ENCODE measurements at places on chromosomes 2 and 18. TPM values are rescaled to one million over a fixed set of nuclear protein-coding genes. Genes with fewer than 3 reads are reported as not detected.

PRR30 gene
- not detected for total RNA-seq

GRHL1 gene
- 116 TPM for total RNA-seq

CACNB4 gene
- total RNA-seq, result 13.7 TPM

GPR75 gene
- 6.7 TPM for total RNA-seq

ACTG2 gene
- 26.7 TPM for total RNA-seq

CGREF1 gene
- total RNA-seq, result 3.1 TPM

PLCD4 gene
- total RNA-seq, result 1.4 TPM

TOGARAM2 gene
- 0.70 TPM for total RNA-seq

ALPI gene
- total RNA-seq, result not detected

Data from suprapubic skin (tissue), 4 donors.